ENCODE measurements at places on chromosomes 1 and 21. TPM values are rescaled to one million over a fixed set of nuclear protein-coding genes. Genes with fewer than 3 reads are reported as not detected.

DNA sequence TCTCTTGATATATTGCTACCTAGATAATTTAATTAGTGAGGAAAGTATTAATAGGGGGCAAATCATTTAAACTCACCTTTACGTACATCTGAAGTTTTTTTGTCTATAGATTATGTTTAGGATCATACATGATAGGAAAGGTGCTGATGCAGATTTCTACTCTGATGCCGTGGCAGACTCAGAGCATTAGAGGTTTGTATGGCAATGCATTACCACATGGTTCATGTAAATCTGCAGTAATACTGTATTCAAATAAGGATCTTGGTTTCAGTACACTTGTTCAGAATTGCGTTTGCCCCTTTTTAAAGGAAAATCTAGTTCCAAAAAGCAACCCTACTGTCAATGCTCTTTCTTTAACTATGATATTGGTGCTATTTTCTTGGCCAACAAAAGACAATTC lies 288.3 kb downstream of the PTPRC start:
- no peak for DNase-seq

Gene SH2D5
- total RNA-seq = not detected

GRCh38 chr1:28139025-28139712 lies 37.3 kb downstream of the PTAFR start:
- no peak for DNase-seq

GRCh38 chr1:200147094-200147493 lies 119.6 kb downstream of the NR5A2 start:
- no peak for DNase-seq

Gene TSPEAR
- total RNA-seq = not detected

GRCh38 chr1:17094664-17095063 lies 24.6 kb downstream of the PADI2 start:
- DNase-seq = no peak

- DNase-seq = no peak
Measured at GRCh38 chr1:248851390-248851789, 7.5 kb downstream of the ZNF692 start.

DNA sequence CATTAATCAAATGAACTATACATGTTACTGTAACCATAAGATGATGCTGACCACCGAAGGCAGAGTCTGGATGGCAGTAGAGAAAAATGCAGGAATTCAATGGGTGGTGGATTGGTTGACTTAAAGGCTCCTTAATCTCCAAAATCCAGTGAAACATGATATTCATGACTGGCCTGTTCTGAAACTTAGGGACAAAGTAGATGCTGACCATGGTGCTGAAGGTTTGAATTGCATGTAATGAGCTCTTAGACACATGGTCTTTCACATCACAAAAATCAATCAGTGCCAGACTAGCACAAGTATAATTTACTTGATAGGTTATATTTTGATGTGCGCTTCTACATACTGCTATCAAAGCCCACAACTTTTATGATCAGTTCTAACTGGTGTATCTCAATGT lies 30.9 kb upstream of the NTMT2 start:
- no peak for DNase-seq

- no peak for DNase-seq
Measured at GRCh38 chr21:43006874-43007208, 32.5 kb downstream of the PKNOX1 start.

- DNase-seq = no peak
Measured at GRCh38 chr1:25679171-25679570, 62.6 kb downstream of the MAN1C1 start.

GRCh38 chr1:248871837-248872401 lies 13.0 kb upstream of the ZNF692 start:
- DNase-seq = no peak

- DNase-seq = peak; percentile 66
Measured at GRCh38 chr1:111334169-111334568, 43.5 kb downstream of the CHIA start.

- no peak for DNase-seq
Measured at GRCh38 chr1:244705261-244706234, 52.6 kb downstream of the DESI2 start.

Gene C1orf198
- 2.5 TPM for total RNA-seq

Gene LORICRIN
- total RNA-seq = not detected

Gene NR0B2
- total RNA-seq = not detected

GRCh38 chr1:159989581-159989980 lies 35.5 kb upstream of the SLAMF9 start:
- peak; percentile 3 for DNase-seq

Gene OR2T29
- not detected for total RNA-seq

DNA sequence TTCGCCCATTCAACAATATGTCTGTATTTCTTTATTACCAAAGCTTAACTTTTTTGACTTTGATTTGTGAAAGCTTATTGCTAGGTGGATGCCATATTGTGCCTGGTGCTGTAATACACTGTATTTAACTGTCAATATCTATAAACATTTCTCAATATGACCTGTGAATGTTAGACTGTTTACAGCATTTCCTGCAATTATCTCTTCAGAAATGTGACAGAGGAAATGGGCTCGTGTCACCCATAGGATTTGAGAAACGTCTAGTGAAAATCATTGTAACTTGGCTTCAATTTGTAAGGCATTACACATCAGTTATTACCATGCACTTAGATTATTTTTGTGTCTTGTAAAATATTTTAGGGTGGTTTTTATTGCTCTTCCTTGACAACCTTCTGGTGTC lies 237.8 kb upstream of the ADGRL2 start:
- no peak for DNase-seq

GRCh38 chr21:41121785-41122415 lies 46.1 kb upstream of the BACE2 start:
- peak; percentile 81 for DNase-seq

- no peak for DNase-seq
Measured at GRCh38 chr1:119861547-119861946, 34.8 kb downstream of the ADAM30 start.

GRCh38 chr1:248359415-248359814 lies 2.0 kb upstream of the OR2T4 start:
- no peak for DNase-seq

- DNase-seq = no peak
Measured at GRCh38 chr1:56330391-56331026, 248.9 kb downstream of the PLPP3 start.

GRCh38 chr1:38026592-38027200 lies 14.2 kb downstream of the UTP11 start:
- no peak for DNase-seq

DNA sequence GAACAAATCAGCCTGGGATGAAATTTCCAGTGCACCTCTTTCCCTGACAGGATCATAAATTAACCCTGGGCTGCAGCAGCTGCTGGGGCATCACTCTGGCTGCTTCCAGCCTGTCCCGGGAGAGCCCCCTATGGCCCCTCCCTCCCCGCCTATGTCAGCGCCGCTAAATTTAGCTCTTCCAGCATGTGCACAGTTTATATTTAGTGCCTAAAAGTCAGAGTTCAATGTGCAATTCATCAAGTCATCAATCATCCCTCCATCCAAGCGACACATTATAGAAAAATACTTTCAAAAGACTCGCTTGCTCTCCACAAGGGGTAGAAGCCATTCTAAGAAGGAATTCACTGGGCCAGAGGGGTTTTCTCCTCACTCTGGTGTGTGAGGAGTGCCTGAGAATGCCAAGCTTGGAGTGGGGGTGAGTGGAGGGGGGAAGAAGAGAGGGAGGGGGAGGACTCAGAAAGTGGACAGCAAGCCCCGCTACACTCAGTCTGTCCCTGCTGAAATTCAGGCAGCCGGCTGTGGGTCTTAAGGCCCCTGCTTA lies 37.4 kb downstream of the XCL1 start:
- no peak for DNase-seq

DNA sequence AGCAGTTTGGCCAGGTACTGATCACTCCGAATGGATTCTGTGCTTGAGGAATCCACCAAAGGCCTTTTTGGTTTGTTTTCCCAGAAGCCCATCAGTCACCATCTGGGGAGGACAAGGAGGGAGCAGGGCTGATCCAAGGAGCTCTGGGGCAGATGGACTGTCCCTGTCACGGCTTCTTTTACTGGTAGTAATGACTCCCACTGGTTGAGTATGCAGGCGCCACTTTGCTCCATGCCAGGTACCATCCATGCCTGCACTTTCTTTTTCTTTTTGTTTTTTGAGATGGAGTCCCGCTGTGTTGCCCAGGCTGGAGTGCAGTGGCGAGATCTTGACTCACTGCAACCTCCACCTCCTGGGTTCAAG lies 101.7 kb downstream of the UBIAD1 start:
- DNase-seq = no peak

- DNase-seq = no peak
Measured at GRCh38 chr1:88350648-88351047, 333.4 kb upstream of the PKN2 start.

DNA sequence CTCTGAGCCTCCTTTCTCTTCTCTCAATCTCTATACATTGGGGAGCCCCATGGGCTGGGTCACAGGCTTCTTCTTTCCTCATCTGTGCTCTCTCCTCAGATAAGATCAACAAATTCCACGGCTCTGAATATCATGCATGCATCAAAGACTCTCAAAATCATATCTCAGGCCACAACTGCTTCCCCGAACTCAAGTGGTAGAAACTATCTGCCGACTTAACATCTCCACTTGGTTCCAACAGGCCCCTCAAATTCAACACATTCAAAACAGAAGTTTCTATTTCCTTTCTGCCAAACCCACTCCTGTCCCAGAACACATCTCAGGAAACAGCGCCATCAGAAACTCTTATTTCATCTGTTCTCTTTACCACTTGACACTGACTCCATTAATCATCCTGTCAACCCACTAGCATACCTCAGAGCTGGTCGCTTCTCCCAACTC lies 16.7 kb downstream of the DDX59 start:
- DNase-seq = no peak

GRCh38 chr1:10528066-10529014 lies 53.6 kb downstream of the PEX14 start:
- no peak for DNase-seq

DNA sequence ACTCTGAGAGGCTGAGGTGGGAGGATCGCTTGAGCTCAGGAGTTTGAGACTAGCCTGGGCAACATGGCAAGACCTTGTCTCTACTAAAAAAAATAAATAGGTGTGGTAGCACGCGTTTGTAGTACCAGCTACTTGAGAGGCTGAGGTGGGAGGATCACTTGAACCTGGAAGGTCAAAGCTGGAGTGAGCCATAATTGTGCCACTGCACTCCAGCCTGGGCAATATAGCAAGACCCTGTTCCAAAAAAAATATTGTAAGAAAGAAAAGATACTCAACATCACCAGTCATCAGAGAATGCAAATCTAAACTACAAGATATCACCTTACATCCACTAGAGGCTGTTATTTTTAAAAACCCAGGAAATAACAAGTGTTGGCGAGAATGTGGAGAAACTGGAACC lies 32.5 kb downstream of the ZNF644 start:
- DNase-seq = no peak

GRCh38 chr1:30409476-30410152 lies 313.8 kb downstream of the MATN1 start:
- peak; percentile 16 for DNase-seq

- DNase-seq = no peak
Measured at GRCh38 chr1:35644204-35644603, 2.9 kb upstream of the PSMB2 start.

Gene CPTP
- total RNA-seq = 21.4 TPM

DNA sequence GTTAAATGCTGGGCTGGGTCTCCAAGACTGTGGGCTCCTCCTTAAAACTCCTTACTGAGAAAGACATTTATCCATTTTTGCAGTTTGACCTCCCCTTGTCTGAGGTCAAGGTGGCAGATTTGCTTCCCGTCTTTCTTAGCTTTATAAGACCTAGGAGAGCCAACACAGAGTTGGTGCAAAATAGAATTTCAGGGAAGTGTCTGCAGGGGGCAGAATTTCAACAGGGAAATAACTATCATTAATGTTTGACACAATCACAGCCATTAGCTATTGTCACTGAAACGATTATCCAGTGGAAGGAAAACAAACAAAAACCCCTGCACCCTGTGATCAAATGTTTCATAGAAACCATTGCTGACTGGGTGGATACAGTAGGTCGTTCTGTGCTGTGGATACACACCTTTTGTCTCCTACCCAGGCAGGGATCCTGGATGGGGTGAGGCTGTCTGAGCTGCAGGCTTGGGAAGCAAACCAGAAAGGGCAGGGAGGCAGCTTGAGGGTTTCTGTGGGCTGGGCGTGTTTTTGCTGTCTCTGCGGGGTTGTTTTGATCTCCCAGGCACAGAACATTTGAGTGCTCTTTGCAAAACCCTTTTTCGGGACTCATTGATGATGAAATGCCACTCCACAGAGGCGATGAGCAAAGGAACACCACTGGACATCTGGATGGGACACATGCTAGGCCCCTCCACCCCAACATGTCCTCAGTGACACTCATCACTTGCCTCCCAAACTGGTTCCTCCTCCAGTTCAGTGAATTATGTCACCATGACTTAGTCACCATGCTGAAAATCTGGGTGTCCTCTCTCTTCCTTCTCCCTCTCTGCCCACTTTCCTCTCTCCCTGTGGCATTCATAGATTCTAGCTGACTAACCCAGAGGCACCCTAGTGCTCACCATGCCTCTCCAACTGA lies 94.2 kb upstream of the SERBP1 start:
- no peak for DNase-seq

GRCh38 chr1:38064197-38064903 lies 17.8 kb upstream of the POU3F1 start:
- no peak for DNase-seq

DNA sequence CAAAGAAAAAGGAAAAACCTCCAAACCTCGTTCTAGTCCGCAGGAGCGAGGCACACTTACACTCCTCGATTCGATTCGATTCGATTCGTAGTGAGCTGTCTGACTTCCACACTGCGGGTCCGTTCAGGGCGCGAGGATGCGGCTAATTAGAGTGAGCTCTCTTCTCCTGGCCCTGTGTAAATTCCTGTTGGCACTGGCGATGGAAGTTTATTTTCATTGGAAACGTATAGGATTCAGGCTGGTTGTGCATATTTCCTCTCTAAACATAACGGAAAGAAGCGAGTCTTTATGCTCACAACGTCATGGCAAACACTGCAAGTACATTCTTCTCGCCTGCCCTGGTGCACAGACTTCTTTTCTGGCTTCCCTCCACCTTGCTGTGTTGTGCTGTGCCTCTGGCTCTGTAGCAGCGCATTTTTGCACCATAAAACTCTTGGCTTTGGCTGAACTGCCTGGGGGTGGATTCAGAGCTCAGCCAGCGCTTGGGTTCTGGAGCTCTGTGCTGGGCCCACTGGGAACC lies 2.7 kb downstream of the HUNK start:
- DNase-seq = no peak

Gene TIAM1
- total RNA-seq = 46.9 TPM

DNA sequence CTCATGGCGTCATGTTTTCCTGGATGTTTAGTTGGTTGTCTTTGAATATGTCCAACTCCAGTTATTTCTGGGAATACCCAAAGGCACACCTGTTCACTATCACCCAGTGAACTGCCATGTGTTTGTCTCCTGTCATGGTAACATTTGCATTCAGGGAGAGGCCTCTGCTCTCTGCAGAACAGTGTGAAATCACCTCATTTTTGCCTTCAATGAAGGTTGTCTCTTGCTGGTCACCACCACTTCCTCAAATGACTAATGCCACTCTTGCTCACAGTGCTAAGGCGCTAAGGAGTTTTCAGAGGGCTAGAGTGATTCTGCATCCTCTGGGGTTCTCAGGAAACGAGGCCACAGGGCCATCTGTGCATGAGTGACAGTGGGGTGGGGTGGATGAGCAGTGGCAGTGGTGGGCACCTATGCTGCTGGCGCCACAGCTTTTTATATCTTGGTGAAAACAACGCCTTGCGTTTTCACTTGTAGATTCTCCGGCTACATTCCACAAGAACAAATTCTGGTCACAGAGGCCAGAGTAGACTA lies 60.0 kb upstream of the ATP5PO start:
- peak; percentile 77 for DNase-seq

- DNase-seq = no peak
Measured at GRCh38 chr1:29542548-29542947, 306.2 kb downstream of the PTPRU start.

Measured in activated CD8-positive, alpha-beta T cell treated with anti-CD3 and anti-CD28 coated beads, Interleukin-2, amount 10 ng/mL, durations not matched to agents 7 days and 5 days (primary cell).